Stimulated activated CD8-positive, alpha-beta memory T cell treated with anti-CD3 and anti-CD28 coated beads, Interleukin-2, amount 100 ng/mL, for 48 hours (primary cell): ENCODE measurements at places on chromosomes 7 and 10.

DNA sequence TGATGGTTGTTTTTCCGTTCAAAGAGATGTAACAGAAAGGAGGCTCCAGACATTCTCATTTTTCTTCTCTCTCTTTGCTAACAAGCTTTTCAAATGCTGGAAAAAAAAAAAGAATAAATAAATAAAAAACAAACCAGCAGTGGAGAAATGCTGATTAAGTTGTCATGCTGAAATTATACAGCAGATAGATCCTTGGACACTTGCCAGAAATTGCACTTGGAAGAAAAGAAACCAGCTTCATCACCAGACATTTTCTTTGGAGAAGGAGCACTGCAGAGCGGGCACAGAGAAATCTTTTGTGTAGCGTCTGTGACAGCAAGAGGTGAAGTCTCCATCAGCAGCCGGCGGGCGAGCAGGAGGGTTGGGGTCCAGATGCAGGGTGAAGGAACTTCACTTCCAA, 55.8 kb downstream of the CLRN3 start:
- no peak for DNase-seq

DNA sequence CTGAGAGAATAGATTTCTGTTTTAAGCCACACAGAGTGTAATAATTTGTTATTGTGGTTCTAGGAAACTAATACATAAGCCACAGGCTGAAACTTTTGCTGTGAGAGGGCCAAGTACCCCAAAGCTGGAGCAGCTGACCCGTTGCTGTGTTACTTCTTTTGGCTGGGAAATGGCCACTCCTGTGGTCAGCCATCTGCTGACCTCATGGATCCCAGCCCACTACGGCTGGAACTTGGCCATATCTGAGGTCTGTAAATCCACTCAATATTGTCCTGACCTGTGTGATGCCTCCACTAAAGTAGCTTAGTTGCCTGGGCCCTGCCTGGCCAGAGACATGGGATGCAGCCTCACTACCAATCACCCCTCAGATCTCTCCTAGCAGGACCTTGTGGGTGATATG, 17.4 kb upstream of the LOXL4 start:
- DNase-seq, result no peak

- no peak for DNase-seq
Measured at GRCh38 chr7:13920053-13920697, 69.3 kb downstream of the ETV1 start.

GRCh38 chr10:118983263-118983662, 46.3 kb upstream of the NANOS1 start:
- no peak for DNase-seq

DNA sequence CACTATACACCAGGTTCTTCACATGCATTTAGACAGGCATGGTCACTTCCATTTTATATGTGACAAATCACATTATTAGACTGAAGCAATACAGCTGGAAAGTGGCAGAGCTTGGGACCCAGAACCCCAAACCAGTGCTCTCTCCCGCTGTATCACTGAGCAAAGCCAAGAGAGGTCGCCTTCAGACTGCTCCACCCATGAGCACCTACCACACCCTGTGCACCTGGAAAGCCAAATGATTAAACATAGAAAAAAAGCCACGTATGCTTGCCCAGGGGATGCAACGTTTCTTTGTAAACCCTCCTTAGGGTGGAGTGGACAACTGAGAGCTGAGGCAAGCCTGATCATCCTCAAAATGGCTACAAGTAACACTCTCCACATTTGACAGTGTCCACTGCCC, 72.5 kb downstream of the CCDC6 start:
- DNase-seq, result no peak
